Stimulated activated CD8-positive, alpha-beta memory T cell treated with anti-CD3 and anti-CD28 coated beads, Interleukin-15, amount 100 ng/mL, for 24 hours (primary cell): ENCODE measurements at places on chromosomes 2 and 18.

GRCh38 chr18:48105317-48105716, 174.9 kb upstream of the SMAD2 start:
- DNase-seq = no peak

GRCh38 chr2:37798315-37799005, 126.6 kb upstream of the RMDN2 start:
- no peak for DNase-seq

DNA sequence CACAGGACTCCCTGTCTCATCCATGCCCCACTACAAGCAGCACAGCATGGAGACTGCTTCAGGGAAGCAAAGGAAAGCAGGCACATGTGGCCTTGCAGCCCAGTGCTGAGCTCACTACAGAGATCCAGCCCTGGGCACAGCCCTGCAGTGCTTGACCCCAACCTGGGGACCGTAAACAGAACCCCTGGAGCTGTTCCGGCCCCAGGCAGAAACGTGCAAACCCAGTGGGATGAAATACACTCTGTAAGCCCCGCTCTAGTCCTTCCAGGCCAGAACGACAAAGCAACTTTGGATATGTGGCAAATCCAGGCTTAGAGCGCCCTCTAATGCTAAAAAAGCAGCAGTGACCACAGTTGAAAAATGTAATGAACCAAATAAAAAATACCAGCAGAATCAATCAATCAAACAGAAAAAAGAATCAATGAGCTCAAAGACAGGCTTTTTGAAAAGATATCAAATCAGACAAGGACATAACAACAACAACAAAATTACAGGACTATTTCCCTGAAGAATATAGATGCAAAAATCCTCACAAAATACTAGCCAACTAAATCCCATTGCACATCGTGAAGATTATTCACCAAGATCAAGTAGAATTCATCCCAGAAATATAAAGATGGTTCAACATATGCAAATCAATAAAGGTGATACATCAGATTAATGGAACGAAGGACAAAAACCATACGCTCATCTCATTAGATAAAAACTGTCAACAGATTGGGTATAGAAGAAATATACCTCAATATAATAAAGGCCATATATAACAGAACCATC, 45.6 kb downstream of the ZNF519 start:
- DNase-seq = no peak

GRCh38 chr18:55522011-55522410, 66.0 kb downstream of the TCF4 start:
- DNase-seq = no peak

DNA sequence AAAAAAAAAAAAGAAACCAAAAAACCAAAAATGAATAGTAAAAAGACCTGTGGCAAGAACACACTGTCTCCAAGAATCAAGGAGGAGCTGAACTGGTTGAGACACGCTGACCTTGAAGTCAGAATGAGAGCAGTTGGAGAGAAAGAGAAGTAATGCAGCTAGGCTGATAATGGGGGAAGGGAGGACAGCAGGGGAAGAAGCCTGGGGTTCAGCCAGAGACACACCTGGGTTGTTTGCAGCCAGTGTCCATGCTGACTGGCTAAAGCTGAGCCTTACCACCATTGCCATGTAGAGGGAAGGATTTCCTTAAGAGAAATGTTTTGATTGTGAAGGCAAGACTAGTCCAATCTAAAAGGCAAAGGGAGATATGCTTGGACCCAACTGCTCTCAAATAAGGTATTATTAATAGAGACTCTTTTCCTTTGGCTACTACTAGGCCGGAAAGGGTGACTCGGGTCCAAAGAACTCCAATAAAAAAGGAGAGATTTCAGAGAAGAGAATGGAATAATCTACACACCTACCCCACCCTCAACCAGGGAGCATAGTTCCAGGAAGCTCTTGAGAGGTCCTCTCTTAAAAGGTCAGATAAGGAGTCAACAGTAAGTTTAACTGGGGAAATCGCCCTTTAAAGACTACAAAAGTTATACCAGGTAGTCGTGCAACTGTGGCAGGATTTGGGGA, 25.2 kb upstream of the REL start:
- DNase-seq = no peak

GRCh38 chr2:58922245-58922644, 681.1 kb upstream of the FANCL start:
- no peak for DNase-seq

DNA sequence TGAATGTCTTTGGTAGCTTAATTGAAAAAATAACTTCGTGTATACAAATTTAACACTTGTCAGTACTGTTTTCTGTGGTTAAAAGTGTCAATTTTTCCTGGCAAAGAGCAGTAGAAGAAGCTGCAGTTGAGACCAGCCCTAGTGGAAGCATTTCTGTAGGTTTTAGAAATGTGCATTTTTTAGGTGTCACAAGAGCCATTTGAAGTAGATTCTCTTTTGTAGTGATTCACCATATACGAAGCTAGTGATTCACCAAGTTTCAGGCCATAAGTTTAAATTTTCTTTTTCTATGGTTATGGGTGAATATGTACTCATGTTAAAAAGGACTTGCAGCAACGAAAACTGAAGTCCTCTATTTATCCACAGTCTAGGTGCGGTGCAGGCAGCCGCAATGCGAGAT, 4.2 kb downstream of the NABP1 start:
- no peak for DNase-seq

DNA sequence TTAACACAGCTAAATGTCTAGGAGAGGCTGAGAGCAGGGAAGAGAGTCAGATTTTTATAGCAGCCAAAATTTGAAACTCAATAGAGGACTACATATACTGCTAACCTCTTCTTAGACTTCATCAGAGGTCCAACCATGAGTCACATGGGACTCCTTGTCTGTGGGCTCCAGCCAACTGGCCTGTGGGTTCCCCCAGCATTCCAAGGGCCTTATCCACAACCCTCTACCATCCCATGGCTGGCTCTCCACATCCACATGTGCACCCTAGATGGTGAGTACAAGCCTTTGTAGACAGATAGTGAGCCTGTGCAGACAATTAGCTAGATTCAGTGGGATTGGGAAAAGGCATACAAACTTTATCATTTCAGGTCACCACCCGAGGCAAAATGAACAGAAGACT, 901.9 kb upstream of the ZEB2 start:
- DNase-seq = no peak

DNA sequence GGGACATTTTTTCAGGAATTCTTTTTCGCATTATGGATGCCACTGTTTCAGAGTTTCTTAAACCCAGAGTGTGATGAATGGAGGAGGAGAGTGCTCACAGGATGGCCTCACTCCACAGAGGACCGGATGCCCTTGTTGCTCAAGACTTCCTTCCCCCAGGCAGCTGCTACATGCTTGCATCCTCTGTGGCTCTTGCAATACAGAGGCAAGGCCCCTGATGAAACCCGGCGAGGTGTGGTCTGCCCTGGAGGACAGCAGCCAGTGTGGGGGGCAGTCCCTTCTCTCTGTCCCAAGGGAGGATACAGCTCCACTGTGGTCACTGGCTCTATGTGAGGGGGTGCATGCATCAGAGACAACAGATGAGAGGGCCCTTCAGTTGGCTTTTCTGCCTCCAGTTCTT, 109.6 kb downstream of the SH3RF3 start:
- no peak for DNase-seq

GRCh38 chr2:121617042-121617599, 32.1 kb downstream of the CLASP1 start:
- no peak for DNase-seq

DNA sequence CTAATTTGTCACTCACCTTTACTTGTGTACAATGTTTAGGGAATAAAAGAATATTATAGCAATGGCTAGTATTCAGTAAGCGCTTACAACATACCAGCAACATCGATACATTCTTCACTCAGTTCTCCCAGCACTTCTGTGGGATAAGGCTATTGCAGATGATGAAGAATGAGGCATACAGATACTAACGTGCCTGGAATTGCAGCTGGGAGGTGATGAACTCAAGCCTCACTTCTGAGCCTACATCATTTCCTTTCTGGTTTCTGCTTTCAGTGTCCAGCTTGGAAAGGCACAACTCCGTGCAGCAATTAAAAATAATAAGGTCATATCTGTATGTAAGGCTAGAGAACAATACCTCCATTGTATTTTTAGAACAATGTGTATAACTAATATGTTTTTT, 95.4 kb upstream of the AQP4 start:
- DNase-seq = no peak

DNA sequence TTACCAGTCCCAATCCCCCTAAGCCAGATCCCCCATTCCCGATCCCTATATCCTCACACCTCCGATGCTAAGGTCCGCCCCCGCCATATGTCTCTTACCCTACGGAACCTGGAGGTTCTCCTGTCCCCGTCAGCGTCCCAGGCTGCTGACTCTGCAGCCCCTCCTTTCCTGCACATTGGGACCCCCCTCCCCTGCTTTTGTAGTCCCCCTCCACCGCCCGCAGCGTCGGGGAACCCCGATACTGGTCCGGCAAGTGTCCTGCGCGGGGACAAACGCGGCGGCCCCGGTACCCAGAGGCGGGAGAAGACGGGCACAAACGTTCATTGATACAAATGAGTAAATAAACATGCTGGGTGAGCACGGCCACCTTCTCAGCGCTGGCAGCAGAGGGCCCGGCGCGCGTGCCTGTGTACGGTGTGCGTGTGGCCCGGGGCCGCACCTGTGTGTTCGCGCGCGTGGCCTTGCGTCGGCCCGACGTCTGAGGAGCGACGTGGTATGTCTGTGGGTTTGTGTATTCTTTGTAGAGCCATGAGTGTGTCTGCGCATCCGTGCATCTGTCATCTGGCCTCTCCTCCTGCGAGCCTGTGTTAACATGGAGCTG, 2.0 kb upstream of the CYP26B1 start:
- DNase-seq = no peak

- DNase-seq = no peak
Measured at GRCh38 chr2:181789827-181790448, 101.6 kb upstream of the ITPRID2 start.

GRCh38 chr2:150656002-150656401, 168.5 kb upstream of the RND3 start:
- DNase-seq = no peak

DNA sequence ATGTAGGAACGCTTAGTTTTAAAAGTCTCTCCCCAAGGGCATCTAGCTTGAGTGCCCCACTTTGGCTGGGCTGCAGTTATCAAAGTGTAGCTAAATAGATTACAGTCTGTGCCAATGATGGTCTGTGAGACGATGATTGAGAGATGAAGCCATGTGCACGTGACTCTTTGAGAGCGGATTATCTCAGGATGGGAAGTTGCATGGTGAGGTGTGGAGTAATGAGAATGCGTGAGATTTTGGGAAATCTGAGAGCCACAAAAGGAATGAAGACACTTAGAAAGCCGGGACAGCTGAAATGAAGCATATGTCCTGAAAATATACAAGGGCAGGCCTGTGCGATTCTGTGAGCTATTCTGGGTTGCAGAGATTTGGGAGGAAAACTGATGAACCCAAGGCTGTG, 370.0 kb downstream of the TGIF1 start:
- DNase-seq = no peak

DNA sequence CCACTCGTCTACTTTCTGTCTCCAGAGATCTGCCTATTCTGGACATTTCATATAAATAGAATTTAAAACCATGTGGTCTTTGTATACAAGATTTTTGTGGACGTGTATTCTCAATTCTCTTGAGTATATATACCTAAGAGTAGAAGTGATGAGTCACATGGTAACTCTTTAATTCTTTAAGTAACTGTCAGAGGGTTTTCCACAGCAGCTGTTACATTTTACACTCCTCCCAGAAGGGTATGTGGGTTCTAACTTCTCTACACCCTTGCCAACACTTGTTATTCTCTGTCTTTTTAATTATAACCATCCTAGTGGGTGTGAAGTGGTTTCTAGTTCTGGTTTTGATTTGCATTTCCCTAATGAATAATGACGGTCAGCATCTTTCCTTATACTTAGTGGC, 70.9 kb downstream of the MAP3K20 start:
- no peak for DNase-seq
